T-cell (primary cell): ENCODE measurements at places on chromosomes 7 and 10. TPM values are rescaled to one million over a fixed set of nuclear protein-coding genes. Genes with fewer than 3 reads are reported as not detected.

The EIF4H gene
- 180 TPM for total RNA-seq

DNA sequence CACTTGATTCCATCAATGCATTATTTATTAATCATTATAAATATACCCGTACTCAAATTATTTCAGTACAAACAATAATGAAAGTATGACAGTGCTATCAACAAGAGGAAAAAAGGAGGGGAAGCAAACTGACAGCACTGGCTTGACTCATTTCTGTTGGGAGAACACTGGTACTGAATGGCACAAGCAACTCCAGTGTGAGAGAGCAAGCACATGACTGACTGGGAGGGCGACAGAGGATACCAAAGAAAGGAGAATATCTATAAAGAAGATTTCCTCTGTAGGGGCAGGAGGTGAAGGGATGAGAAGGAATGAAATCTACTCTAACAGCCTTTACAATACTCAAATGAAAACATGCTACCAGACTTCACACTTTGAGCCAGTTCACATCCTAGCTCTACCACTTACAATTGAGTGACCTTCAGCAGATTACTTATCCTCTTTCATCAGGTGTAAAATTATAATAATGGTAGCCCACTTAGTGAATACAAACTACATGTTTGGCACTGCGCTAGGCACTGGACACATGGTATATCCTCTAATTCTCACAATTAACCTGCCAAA lies 1.5 kb downstream of the USP54 start:
- no peaks in the 10 kb centered on the region for H3K36me3 ChIP-seq
- H3K4me1 ChIP-seq, result peaks cover 10% of the 10 kb centered on the region
- H3K27ac ChIP-seq, result no peak overlapping the region
- H3K4me3 ChIP-seq, result no peak overlapping the region
- no peaks in the 10 kb centered on the region for H3K27me3 ChIP-seq
- DNase-seq, result no peak

DNA sequence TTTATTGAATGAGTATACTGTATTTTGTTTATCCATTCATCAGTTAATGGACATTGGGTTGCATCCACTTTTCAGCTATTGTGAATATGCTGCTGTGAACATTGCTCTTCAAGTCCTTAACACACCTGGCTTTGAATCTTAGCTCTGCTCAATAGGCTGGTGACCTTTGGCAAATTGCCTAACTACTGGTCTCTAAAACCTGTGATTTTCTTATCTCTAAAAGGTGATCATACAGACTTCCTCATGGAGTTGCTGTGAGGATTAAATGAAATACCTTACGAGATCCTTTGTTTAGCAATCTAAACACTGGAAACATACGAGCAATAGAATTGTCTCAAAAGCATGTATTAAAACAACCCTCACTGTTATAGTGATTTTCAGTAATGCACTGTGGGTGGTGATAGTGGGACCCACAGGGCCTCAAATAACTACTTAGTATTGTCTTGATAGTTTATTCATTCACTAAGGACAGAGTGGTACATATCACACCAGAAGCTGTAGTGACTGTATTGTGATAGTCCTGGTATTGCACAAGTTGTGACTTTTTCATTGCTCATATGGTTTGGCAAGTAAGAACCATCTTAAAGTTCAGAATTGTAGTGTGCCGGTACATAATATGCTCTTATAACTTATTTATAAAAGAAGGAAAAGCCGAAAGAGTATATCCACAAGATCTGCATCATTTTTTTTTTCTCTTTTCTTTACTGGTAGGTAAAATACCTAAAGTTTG lies 257.6 kb downstream of the EXOC4 start:
- no peak overlapping the region for H3K27ac ChIP-seq
- H3K27me3 ChIP-seq, result no peaks in the 10 kb centered on the region
- H3K4me3 ChIP-seq, result no peak overlapping the region
- no peaks in the 10 kb centered on the region for H3K4me1 ChIP-seq
- no peaks in the 10 kb centered on the region for H3K36me3 ChIP-seq

The CCDC146 gene
- 14.1 TPM for total RNA-seq

- no peaks in the 10 kb centered on the region for H3K27me3 ChIP-seq
- DNase-seq, result no peak
- H3K4me1 ChIP-seq, result peaks cover 14% of the 10 kb centered on the region
These were observed 444 bp upstream of the TNPO3 start for GRCh38 chr7:129055294-129055816.

- no peak for DNase-seq
- H3K27me3 ChIP-seq, result no peaks in the 10 kb centered on the region
- H3K36me3 ChIP-seq, result no peaks in the 10 kb centered on the region
- no peak overlapping the region for H3K27ac ChIP-seq
These were observed 43.7 kb upstream of the TSPAN33 start for GRCh38 chr7:129100827-129101166.

- H3K4me3 ChIP-seq, result no peak overlapping the region
- DNase-seq, result no peak
- H3K27ac ChIP-seq, result no peak overlapping the region
- no peaks in the 10 kb centered on the region for H3K4me1 ChIP-seq
- H3K36me3 ChIP-seq, result peaks cover 9% of the 10 kb centered on the region
These were observed 193.8 kb upstream of the CCDC6 start for GRCh38 chr10:60099998-60100747.

The CRPPA gene
- 1.0 TPM for total RNA-seq

The CNPY1 gene
- not detected for total RNA-seq

- H3K4me3 ChIP-seq, result no peak overlapping the region
- H3K4me1 ChIP-seq, result no peaks in the 10 kb centered on the region
- H3K27me3 ChIP-seq, result no peaks in the 10 kb centered on the region
- H3K27ac ChIP-seq, result no peak overlapping the region
- DNase-seq, result no peak
These were observed 79.6 kb upstream of the RET start for GRCh38 chr10:42997151-42997848.

- no peak for DNase-seq
- no peaks in the 10 kb centered on the region for H3K36me3 ChIP-seq
- no peaks in the 10 kb centered on the region for H3K27me3 ChIP-seq
- H3K4me1 ChIP-seq, result peaks cover 19% of the 10 kb centered on the region
- no peak overlapping the region for H3K4me3 ChIP-seq
These were observed 56.8 kb downstream of the JAZF1 start for GRCh38 chr7:28123752-28124151.

GRCh38 chr7:143012001-143012400 lies 14.9 kb downstream of the OR9A2 start:
- H3K4me1 ChIP-seq, result no peaks in the 10 kb centered on the region
- peaks cover 14% of the 10 kb centered on the region for H3K27me3 ChIP-seq
- DNase-seq, result no peak
- H3K4me3 ChIP-seq, result no peak overlapping the region

DNA sequence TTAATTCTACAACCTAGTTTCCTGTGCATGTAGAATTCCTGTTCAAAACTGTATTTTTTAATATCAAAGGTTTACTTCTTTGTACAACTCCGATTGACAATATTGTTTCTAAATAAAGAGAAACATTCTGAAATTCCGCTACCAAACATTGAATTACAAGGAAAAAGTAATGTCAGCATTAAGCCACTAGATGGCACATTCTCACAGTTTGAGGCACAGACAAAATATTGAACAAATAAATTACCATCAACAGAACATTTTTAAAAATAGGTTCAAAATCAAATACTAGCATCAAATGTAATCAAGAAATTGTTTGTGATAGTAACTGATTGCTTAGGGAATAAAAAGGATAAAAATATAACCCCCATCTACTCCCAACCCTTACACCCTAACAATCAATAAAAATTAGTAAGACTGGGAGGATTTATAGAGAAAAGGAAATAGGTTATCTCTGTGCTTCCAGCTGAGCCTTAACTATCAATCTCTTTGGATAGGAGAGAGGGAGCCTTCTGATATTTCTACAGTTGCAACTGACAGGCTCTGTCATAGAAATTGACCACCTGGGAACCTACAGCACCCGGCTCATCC lies 86.6 kb upstream of the C7orf33 start:
- no peaks in the 10 kb centered on the region for H3K4me1 ChIP-seq
- no peaks in the 10 kb centered on the region for H3K27me3 ChIP-seq
- H3K27ac ChIP-seq, result no peak overlapping the region
- no peaks in the 10 kb centered on the region for H3K36me3 ChIP-seq
- no peak overlapping the region for H3K4me3 ChIP-seq
- DNase-seq, result no peak

The CLCN1 gene
- total RNA-seq, result not detected

The IFIT1B gene
- total RNA-seq, result not detected

- H3K4me1 ChIP-seq, result no peaks in the 10 kb centered on the region
- no peaks in the 10 kb centered on the region for H3K36me3 ChIP-seq
- H3K27ac ChIP-seq, result no peak overlapping the region
- peaks cover 26% of the 10 kb centered on the region for H3K27me3 ChIP-seq
- no peak overlapping the region for H3K4me3 ChIP-seq
These were observed 141.7 kb upstream of the PFKP start for GRCh38 chr10:2925631-2926030.

DNA sequence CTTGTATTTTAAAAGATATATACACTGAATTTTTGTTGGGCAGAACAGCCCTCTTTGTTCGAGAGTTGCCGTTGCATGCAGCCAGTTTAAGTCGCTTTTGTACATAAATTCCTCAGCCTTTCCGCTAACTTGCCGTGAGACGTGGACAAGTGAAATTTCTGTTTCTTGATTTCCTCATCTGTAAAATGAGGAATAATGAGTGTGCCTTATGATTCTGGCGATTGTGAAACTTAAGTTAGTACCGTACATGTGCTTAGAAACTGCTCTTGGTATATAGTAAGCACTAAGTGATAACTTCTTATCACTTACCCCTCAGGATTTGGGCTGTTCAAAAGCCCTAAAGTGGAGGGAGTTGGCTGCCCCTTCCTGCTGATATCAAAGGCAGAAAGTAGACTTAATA lies 1.4 kb downstream of the CCNJ start:
- no peaks in the 10 kb centered on the region for H3K27me3 ChIP-seq
- DNase-seq, result no peak
- peak overlapping the region; percentile 80 for H3K4me3 ChIP-seq
- H3K36me3 ChIP-seq, result no peaks in the 10 kb centered on the region
- peaks cover 6% of the 10 kb centered on the region for H3K4me1 ChIP-seq
- H3K27ac ChIP-seq, result no peak overlapping the region

The UCN3 gene
- not detected for total RNA-seq

DNA sequence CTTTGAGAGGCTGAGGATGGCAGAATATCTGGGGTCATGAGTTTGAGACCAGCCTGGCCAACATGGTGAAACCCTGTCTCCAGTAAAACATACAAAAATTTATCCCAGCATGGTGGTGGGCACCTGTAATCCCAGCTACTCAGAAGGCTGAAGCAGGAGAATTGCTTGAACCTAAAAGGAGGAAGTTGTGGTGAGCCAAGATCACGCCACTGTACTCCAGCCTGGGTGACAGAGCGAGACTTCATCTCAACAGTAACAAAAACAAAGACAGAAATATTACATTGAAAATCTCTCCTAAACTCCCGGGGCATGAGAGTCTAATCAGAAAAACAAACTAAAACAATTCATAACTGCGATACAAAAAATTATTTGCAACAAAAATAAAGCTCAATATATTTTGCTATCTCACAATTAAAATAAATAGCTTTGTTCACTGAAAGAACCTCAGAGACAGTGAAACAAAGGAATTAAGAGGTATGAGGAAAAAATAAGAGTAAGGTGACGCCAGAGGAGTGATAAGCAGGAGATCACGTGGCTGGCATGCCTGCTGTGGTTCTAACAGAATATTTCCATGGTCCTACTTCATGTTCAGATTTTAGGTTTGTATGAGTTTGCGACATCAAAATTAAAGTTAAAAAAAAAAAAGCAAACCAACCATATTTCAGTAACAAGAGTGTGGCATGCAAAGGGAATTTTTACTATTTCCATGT lies 527.7 kb upstream of the POM121L12 start:
- H3K4me3 ChIP-seq, result no peak overlapping the region
- H3K36me3 ChIP-seq, result no peaks in the 10 kb centered on the region
- no peak overlapping the region for H3K27ac ChIP-seq
- no peaks in the 10 kb centered on the region for H3K27me3 ChIP-seq
- H3K4me1 ChIP-seq, result peaks cover 2% of the 10 kb centered on the region
- no peak for DNase-seq

- H3K4me1 ChIP-seq, result no peaks in the 10 kb centered on the region
- H3K4me3 ChIP-seq, result no peak overlapping the region
- H3K27me3 ChIP-seq, result no peaks in the 10 kb centered on the region
These were observed 208.9 kb upstream of the INHBA start for GRCh38 chr7:41911792-41912191.

- H3K36me3 ChIP-seq, result no peaks in the 10 kb centered on the region
- H3K4me3 ChIP-seq, result no peak overlapping the region
- H3K27me3 ChIP-seq, result no peaks in the 10 kb centered on the region
- DNase-seq, result no peak
- H3K4me1 ChIP-seq, result no peaks in the 10 kb centered on the region
These were observed 42.6 kb upstream of the GPR37 start for GRCh38 chr7:124808206-124808605.

DNA sequence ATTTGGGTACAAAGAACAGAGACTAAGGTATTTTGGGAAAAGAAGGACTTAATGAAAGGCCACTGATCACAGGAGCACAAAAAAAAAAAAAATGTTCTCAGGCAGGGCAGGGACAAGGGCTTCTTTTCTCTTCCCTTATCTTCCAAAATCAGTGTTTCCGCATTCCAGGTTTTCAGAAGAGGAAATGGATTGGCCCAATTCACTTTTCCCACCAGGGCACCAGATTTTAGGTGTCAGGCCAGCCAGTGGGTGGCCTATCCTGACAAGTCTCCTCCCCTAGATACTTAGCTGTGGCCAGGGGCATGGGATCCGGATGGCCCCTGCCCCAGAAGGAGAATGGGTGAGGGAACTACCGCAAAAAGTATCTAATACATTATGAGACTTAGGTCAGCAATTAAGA lies 88.9 kb upstream of the WAC start:
- H3K27ac ChIP-seq, result no peak overlapping the region
- H3K4me3 ChIP-seq, result no peak overlapping the region
- H3K36me3 ChIP-seq, result no peaks in the 10 kb centered on the region
- peaks cover 16% of the 10 kb centered on the region for H3K27me3 ChIP-seq
- DNase-seq, result no peak
- no peaks in the 10 kb centered on the region for H3K4me1 ChIP-seq

DNA sequence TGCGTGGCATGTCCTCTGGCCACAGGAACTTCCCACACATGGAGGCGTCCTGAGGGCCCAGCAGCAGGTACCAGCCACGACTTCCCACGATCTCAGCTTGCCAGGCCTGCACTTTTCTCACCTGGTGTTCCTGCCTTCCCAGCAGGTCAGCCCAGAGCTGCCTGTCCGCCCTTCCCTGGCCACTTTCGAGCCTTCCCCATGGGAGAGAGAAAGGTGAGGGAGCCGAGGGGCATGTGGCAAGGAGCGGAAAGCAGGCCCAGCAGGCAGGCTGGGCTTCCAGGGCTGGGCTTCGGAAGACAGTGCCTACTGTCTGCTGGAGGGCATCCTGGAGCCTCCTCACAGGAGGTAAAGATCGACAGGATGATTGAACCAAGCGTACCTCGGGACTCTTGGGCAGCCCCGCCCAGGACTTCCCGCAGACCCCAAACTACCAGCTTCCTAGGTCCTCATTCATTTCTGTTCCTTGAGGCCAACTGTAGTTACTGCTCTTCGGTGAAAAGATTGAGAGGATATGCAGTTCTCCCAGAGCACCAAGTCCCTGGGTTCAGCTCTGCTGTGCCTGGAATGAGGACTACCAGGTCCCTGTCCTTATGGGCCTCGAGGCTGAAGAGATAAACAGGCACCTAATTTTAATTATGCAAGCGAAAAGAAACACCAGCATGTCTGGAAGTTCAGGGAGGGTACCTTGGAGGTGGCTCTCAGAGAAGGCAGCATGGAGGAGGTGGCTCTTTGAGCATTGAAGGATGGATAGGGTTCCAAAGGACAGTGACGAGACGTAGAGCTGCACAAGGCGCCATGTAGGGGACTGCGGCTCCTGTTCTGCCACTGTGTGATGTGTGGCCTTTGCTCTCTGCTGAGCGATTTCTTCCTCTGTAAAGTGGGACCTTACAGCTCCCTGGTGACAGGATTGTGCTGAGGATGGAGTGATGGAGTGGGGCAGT lies 87.8 kb downstream of the ZMIZ1 start:
- no peak overlapping the region for H3K27ac ChIP-seq
- no peak overlapping the region for H3K4me3 ChIP-seq
- DNase-seq, result no peak
- no peaks in the 10 kb centered on the region for H3K27me3 ChIP-seq
